ENCODE measurements at places on chromosomes 5 and 9. TPM values are rescaled to one million over a fixed set of nuclear protein-coding genes. Genes with fewer than 3 reads are reported as not detected.

The PCDHA1 gene
- total RNA-seq, result not detected

The GABRA1 gene
- not detected for total RNA-seq

The PCDHGA5 gene
- 0.28 TPM for total RNA-seq

The KCTD16 gene
- 0.14 TPM for total RNA-seq

The PCDHGA7 gene
- 0.26 TPM for total RNA-seq

The LCN1 gene
- total RNA-seq, result not detected

Measured in CD4-positive, alpha-beta memory T cell (primary cell).